Right ventricle myocardium superior (tissue), 1 donor: ENCODE measurements at places on chromosomes 6 and 20. TPM values are rescaled to one million over a fixed set of nuclear protein-coding genes. Genes with fewer than 3 reads are reported as not detected.
A peak's percentile ranks its signal among the peaks of the same experiment; 100 is the strongest.

- no peak for DNase-seq
These were observed 855.6 kb downstream of the TBC1D32 start for GRCh38 chr6:120478650-120479049.

- no peak for DNase-seq
These were observed 278.6 kb upstream of the MAP3K7 start for GRCh38 chr6:90865513-90865912.

DNA sequence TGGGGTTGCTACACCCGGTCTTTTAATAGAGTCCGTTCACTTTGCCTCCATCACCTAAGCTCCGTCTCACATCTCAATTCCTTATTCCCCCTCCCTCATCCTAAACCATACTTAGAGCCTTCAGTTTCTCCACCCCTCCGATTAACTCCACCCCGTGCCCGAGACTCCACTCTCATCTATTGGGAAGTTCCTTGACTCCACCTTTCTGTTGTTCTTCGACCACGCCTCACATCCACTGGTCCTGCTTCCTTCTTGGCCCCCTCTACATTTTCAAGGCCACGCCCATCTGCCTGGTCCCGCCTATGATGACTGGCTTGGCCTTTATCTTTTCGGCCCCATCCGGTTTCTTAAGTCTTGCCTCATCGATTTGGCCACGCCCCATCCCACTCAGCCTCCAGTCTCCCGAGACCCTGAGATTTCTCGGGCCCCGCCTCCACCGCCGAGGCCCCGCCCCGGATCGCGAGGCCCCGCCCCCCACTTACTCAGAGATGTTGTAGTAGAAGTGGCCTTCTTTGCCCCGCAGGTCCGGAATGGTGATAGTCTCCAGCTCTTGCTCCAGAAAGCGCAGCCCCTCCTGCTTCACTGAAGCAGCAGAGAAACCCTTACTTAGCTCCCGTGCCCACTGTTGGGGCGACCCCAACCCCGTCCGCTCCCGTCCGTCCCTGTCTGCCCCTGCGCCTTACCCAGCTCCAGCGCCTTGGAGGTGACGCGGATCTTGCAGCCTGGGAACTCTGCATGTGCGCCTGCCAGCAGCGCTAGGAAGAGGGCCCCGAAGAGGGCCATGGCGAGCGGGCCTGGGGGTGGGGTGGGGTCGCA is 1.1 kb downstream of the PLTP start:
- DNase-seq, result peak; percentile 97

DNA sequence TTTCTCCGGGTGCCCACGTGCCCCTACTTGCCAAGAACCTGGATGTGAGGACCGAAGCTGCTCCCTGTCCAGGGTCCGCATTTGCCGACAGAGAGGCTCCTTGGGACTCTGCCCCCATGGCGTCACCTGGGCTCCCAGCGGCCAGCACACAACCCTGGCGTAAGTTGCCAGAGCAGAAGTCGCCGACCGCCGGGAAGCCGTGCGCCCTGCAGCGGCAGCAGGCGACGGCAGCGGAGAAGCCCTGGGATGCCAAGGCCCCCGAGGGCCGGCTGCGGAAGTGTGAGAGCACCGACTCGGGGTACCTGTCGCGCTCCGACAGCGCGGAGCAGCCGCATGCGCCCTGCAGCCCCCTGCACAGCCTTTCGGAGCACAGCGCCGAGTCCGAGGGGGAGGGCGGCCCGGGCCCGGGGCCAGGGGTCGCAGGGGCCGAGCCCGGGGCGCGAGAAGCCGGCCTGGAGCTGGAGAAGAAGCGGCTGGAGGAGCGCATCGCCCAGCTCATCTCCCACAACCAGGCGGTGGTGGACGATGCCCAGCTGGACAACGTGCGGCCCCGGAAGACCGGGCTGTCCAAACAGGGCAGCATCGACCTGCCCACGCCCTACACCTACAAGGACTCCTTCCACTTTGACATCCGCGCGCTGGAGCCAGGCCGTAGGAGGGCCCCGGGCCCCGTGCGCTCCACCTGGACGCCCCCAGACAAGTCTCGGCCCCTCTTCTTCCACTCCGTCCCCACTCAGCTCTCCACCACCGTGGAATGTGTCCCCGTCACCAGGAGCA is 28.3 kb downstream of the ZNF831 start:
- no peak for DNase-seq

The WFDC12 gene
- not detected for total RNA-seq

GRCh38 chr6:82862543-82862942 is 203.1 kb downstream of the UBE3D start:
- DNase-seq, result no peak

The CDK19 gene
- total RNA-seq, result 10.4 TPM

DNA sequence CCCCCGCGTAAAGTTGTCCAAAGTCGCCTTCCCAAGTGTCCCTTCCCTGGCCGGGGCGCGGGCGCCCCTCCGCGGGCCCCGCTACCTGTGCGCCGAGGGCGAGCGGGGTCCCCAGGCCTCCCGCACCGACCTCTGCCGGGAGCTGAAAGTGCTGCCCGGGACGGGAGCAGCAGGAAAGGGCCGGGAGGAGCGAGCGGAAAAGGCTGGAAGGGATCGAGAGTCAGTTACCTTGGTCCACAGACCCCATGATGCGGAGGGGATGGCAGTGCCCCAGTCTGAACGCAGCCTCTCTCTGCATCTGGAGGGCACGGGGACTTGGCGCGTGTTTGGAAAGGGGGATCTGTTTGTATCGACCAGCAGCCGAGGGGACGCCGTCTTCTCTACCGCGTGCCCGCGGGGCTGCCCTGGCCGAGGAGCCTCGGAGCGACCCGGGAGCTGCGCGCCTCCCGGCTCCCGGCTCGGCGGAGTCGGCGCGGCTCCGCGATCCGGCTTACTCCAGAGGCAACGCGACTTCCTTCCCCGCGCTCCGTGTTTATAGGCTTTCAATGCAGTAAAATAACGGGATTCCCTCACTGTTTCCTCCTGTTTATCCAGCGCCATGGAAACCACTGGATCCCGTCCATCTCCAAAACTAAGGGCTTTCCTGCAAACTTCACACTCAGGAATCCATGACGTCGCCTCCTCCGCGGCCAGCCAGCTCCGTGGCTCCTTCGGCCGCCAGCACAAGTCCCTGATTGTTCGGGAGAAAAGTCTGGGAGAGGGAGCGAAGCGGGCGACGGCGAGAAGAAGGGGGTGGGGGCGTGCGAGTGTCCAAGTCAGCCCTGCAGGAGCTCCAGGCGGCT is 20.0 kb upstream of the NFATC2 start:
- DNase-seq, result peak; percentile 84

The HLA-DRB5 gene
- total RNA-seq, result 17.7 TPM

DNA sequence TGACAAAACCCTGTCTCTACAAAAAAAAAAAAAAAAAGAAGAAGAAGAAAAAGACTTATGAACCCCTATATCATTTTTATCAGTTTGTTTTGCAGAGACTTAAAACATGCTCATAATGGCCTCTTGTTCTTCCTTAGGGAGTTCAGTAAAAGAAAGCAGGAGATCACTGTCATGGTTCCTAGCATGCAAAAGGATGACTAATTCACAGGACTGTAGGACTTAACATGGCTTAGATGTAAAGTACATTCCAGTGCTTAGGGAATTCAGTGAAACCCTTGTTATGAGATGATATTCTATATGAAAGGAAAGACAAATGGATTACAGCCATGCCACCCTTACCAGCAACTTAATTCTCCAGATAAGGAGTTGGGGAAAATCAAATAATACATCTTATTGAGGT is 29.5 kb downstream of the EEF1A1 start:
- DNase-seq, result no peak
